Fibroblast of the aortic adventitia (primary cell): ENCODE measurements at places on chromosomes 1 and 21.

GRCh38 chr1:50700214-50700613 lies 259.9 kb downstream of the FAF1 start:
- no peak for DNase-seq

GRCh38 chr1:39165049-39165448 lies 39.4 kb upstream of the MACF1 start:
- DNase-seq = no peak

GRCh38 chr1:175364424-175365076 lies 172.0 kb upstream of the KIAA0040 start:
- no peak for DNase-seq

DNA sequence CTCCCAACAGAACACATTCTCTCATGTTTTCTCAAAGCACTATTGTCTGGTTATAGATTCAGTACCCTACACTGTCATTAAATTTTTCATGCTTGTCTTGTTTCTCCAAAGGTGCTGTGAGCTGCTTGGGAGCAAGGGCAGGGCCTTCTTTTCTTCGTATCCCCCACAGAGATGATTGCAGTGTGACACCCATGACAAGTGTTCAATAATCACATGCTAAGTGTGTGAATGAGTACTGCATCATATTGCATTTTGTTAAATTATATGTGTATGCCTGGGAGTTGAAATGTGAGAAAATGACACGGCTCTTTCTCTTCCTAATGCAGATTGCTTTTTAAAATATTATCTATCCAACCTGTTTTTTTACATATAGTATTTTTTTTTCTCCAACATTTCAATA lies 57.3 kb upstream of the MAGI3 start:
- DNase-seq = no peak

GRCh38 chr1:164608651-164609057 lies 49.7 kb downstream of the PBX1 start:
- peak; percentile 67 for DNase-seq
